GM12865 (cell line): ENCODE measurements at places on chromosomes 1 and 21.

DNA sequence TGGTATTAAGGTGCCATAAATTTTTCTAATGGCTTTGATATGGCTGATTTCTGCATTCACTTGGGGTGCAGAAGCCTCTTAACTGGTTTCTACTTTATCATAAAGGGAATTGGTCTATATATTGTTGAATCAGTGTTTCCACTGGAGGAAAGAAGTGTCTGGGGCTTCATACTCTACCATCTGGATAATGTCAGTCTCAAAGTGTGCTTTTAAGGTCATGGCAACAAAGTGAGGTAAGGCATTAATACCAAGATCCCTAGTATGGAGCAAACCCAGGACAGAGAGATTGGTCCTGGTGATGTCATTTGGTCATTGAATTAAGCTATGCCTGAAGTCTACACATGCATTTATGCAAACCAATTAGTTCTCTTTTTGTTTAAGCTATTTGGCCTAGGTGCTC, 309.9 kb downstream of the DUSP10 start:
- DNase-seq = no peak

DNA sequence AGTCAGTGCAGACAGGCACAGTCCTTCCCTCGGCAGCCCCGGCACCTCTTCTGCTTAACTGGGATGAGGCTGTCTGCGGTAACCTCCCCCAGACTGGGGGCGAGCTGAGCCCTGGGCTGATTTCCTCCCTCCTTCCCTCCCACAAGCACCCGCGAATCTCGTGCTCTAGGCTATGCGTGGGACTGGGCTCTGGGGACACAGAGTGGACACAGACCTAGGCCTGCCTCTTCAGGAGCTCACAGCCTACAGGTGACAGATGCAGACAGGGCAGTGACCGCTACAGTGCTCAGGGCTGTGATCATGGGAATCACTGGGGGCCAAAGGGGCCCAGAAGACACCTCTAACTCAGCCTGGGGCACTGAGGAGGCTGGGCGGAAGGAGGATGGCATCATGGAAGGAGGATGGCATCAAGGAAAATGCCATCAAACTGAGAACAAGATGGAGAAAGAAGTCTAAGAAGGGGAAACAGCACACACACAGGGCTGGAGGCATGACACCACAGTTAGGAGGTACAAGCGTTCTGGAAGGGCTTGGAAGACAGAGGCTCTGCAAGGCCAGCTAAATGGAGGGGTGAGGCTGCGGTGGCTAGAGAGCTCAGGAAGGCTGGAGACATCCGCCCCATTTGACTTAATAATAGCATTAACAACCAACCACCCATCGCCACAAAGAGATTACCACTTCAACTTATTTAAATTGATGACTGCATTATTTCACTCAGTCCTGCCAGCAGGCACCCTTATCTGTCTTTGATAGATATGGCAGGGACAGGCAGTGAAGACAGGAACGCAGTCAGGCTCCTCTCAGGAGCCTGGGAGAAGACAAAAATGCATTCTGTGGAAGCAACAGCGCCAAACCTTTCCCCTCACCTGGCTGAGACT, 4.2 kb downstream of the TTC39A start:
- no peak for DNase-seq

- peak; percentile 8 for DNase-seq
These were observed 2.1 kb downstream of the ADGRL2 start for GRCh38 chr1:81802707-81803430.

DNA sequence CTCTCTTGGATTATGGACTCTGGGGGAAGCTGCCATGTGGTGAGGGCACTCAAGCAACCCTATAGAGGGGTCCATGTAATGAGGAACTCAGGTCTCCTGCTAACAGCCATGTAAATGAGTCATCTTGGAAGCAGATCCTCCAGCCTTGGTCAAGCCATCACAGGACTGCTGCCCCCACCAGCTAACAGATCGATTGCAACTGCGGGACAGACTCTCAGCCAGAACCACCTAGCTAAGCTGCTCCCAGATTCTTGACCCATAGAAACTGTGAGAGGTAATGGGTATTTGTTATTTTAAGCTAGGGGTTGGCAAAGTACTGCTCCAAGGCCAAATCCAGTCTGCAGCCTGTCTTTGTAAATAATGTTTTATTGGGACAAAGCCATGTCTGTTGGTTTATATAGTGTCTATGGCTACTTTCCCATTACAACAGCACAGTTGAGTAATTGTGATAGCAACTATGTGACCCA, 27.6 kb upstream of the MAP3K7CL start:
- DNase-seq = no peak

DNA sequence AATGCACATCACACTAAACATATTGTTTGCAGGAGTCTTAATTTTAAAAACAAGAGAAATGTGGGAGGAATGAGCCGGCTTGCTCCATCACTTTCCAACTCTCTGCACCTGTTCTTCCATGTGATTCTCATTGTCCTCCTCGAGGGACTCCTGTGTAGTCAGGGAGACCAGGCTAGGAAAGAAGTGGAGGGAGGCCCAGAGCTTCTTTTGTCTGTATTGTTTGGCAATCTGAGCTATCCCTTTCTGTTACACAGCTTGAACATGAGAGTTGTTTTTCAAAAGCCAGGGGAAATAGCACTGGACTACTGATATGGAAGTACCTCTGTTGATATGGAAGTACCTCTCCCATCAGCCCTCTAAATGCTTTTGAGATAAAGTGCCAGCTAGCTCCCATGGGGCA, 18.8 kb upstream of the LRRC8D start:
- no peak for DNase-seq

GRCh38 chr1:54376430-54377039, 29.7 kb downstream of the SSBP3 start:
- peak; percentile 97 for DNase-seq

GRCh38 chr1:180130651-180131050, 24.0 kb upstream of the QSOX1 start:
- no peak for DNase-seq

GRCh38 chr1:90724926-90725656, 8.0 kb upstream of the BARHL2 start:
- DNase-seq = no peak

GRCh38 chr1:43858324-43858723, 75.3 kb upstream of the ARTN start:
- DNase-seq = no peak

DNA sequence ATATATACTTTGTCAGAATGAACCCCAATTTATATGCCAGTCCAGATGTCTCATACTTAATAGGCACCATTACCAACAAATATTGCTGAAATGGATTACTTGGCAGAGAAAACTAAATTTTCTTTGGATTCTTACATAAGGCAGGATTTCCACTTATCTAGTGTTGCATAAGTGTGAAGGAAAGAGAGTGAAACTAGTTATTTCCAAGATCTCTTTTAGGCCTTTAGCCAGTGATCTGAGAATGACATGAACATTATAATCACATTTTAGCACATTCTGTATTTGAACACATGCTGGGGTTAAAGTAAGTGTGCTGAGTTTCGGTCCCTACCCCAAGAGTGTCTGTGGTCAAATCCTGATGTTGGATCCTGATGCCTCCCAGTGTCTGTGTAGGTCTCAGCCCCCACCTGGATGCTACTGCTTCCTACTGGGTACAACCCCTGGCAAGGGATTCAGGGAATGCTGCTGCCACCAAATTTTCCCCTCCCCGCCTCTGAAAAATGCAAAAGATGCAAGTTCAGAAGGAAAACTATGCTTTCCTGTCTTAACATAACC, 11.2 kb downstream of the DDAH1 start:
- DNase-seq = no peak

GRCh38 chr1:87403061-87403820, 74.6 kb downstream of the LMO4 start:
- no peak for DNase-seq

GRCh38 chr1:228463009-228463558, 24.1 kb upstream of the RNF187 start:
- DNase-seq = no peak

DNA sequence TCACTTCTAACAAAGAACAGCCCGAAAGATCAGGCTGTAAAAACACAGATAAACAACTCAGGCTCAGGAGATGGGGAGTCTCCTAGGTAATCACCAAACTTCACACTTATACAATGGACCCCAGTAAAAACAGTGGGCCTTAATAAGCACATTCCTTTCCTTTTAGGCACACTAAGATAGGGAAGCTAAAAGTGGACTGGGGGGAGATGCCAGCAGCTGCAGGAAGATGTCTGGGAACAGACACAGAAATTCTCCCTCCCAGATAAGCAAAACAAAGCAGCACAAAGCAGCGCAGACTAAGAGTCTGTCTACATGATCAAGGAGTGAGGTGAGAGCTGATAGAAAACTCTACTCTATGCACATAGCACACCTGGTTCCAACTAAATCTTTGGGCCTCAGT, 29.0 kb upstream of the CTBS start:
- no peak for DNase-seq

DNA sequence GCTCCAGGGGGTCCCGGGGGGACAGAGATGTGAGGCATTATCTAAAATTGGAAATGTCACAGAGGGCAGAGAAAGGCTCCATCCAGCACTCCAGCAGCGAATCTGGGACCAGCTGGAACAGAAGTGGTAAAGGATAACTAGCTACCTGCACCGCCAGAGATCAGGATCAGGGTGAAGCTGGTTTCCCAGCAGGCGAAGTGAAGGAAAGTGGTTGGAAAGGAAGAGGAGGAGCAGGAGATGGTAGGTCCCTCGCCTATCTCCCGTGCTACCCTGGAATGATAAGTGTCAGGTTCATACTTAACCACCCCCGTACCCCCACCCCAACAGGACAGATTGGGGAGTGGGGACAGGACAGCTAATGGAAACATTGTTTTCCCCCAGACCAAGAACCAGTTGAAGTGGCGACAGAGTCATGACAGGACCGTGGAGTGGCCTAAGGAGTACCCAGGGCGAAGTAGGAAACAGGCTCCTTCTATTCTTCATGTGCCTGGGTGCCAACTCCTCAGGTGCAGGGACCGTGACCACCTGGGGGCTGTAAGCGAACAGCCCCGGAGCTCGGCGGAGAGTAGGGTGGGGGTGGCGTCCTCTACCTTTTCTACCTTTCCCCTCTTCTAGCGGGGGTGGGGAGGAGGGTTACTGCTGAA, 717 bp downstream of the B4GALT3 start:
- no peak for DNase-seq

DNA sequence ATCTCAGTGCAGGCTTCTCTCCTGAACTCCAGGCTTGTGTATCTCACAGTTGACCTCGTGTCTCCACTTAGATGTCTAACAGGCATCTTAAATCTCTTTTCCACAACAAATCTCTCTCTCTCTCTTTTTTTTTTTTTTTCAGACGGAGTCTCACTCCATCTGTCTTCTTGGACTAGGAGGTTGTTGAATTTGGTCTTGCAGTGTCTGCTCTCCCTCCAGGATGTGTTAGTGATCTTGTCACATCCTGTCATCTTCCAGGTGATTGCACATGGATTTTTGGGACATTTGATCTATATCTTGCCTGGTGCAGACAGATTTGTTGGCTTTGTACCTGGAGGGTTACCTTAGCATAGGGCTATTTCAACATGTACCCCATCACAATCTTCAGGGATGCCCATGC, 26.5 kb upstream of the KCNA10 start:
- no peak for DNase-seq

GRCh38 chr1:161733526-161733925, 12.2 kb downstream of the FCRLB start:
- no peak for DNase-seq

DNA sequence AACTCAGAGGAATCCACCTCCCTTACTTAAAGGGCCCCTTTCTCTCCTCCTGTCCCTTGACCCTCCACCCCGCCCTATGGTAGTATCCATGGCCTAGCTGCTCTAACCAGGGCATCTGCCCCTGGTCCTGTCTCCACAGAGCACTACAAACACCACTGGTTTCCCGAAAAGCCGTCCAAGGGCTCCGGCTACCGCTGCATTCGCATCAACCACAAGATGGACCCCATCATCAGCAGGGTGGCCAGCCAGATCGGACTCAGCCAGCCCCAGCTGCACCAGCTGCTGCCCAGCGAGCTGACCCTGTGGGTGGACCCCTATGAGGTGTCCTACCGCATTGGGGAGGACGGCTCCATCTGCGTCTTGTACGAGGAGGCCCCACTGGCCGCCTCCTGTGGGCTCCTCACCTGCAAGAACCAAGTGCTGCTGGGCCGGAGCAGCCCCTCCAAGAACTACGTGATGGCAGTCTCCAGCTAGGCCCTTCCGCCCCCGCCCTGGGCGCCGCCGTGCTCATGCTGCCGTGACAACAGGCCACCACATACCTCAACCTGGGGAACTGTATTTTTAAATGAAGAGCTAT, 1.7 kb downstream of the BTG2 start:
- peak; percentile 54 for DNase-seq

DNA sequence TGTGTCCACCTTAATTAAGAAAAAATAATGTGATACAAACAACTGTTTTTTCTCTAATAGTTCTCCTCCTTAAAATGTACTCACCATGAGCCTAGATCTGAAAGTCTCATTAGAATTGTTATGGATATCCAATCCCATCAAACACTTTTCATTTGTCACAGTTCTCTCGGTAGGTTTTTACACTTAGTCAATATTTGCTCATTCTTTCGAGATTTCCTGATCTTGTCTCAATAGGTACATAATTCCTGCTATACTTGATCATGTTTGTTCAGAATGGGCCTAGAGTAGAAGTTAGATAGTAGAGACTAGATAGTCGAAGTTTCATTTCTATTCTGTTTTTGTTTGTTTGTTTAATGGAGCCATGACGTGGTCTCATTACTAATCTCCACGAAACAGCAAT, 2005.7 kb downstream of the NCAM2 start:
- DNase-seq = no peak

- no peak for DNase-seq
These were observed 7.9 kb downstream of the HLX start for GRCh38 chr1:220887202-220887519.

DNA sequence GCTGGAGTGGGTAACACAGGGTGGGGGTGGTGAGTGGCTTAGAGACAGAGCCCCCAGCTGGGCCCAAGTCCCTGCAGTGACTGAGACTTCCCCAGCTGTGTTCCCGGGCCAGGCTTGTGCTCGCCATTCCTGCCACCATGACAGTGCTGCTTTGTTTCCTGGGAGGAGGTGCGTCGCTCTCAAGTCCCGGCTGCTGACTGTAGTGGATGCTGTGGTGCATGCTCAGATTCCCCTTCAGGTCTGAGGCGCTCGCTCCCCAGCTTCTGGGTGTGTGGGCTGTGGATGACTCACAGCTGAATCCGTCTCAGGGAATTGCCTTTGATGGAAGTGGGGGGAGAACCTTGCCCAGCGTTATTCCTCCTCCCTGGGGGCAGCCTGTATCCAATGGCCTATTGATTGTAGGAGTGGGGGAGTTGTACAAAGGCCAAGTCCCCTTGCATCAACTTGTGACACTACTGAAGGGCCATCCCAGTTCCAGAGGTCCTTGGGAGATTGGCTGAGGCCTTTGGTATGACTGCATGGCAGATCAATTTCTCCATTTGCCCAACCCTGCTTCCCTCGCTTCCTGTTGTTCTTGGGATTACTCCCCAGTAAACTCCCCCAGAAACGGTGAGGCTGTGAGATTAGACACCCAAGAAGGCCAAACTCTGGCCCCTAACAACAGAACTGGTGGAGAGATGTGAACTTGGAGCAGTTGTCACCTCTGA, 17.8 kb upstream of the POU3F1 start:
- DNase-seq = no peak

GRCh38 chr1:63648689-63649088, 55.5 kb downstream of the PGM1 start:
- no peak for DNase-seq

- DNase-seq = no peak
These were observed 49.1 kb upstream of the LRRC3 start for GRCh38 chr21:44405948-44406872.

- DNase-seq = no peak
These were observed 125.9 kb downstream of the RIPK4 start for GRCh38 chr21:41640748-41641509.

- DNase-seq = no peak
These were observed 11.8 kb upstream of the MAB21L3 start for GRCh38 chr1:116099379-116099778.

GRCh38 chr1:232282498-232282897, 347.4 kb downstream of the SIPA1L2 start:
- no peak for DNase-seq

- DNase-seq = peak; percentile 35
These were observed 6.1 kb downstream of the SRM start for GRCh38 chr1:11053758-11054137.
